AG04449 (cell line): ENCODE measurements at places on chromosomes 11 and 22.

- no peak for DNase-seq
These were observed 42.0 kb downstream of the SGSM3 start for GRCh38 chr22:40412441-40412840.

GRCh38 chr11:44351006-44351660, 41.2 kb upstream of the ALX4 start:
- no peak for DNase-seq

GRCh38 chr22:43216738-43217137, 29.8 kb upstream of the TTLL12 start:
- no peak for DNase-seq

- peak; percentile 38 for DNase-seq
These were observed 49.9 kb downstream of the STIM1 start for GRCh38 chr11:3905080-3905953.

DNA sequence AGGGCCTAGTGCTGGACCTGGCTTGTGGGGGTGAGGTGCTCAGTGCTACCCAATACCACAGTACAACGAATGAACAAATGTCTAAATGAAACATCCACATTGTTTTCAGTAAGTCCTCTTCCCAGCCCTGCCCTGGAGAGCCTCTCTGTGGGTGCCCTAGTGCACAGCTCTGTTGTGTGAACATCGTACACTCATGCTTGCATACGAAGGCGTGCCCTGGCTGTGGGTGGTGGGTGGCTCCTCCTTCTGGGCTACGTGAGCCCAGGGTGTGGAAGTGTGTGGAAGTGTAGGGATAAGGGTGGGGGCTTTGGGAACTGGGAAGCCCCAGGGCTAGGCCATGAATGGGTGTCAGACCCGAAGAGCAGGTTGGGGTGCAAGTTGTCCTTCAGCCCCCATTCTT, 592 bp upstream of the NLRX1 start:
- DNase-seq, result no peak

- no peak for DNase-seq
These were observed 4.4 kb downstream of the CAT start for GRCh38 chr11:34443136-34443535.

- no peak for DNase-seq
These were observed 97.6 kb downstream of the EMSY start for GRCh38 chr11:76542436-76542835.

- DNase-seq, result no peak
These were observed 11.0 kb upstream of the CERK start for GRCh38 chr22:46748908-46749675.

DNA sequence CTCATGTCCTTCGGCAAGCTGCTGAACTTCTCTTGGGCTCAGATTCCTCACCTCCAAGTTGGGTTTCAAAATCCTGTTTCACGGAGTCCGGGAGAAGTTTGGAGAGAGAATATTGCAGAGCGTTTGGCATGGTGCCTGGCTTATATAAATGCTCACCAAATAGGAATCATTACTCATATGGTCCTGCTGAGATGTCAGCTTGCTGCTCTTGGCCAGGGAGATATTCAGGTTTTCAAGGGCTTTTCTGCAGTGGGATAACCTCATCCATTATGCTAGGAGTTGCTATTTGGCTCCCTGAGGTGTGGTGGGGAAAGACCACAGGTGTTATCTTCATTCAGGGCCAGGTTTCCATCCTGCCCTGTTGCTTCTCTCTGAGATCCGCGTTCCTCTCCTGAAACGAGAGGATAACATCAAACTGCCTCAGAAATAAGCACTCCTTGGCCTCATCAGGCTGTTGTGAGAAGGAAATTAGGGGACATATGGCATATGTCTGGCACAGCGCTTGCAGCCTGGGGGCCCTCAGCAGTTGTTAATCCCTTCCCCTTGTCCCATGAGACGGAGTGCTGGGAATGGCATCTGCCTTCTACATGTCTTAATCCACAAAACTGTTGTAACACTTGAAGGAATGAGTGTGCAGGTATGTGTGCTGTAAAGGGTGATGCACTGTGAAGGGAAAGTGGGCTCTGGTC, 29.9 kb upstream of the ACER3 start:
- DNase-seq, result no peak

- no peak for DNase-seq
These were observed 104.8 kb downstream of the PRR5L start for GRCh38 chr11:36400766-36401455.

GRCh38 chr11:67632175-67632981, 2.6 kb upstream of the NUDT8 start:
- DNase-seq, result no peak

DNA sequence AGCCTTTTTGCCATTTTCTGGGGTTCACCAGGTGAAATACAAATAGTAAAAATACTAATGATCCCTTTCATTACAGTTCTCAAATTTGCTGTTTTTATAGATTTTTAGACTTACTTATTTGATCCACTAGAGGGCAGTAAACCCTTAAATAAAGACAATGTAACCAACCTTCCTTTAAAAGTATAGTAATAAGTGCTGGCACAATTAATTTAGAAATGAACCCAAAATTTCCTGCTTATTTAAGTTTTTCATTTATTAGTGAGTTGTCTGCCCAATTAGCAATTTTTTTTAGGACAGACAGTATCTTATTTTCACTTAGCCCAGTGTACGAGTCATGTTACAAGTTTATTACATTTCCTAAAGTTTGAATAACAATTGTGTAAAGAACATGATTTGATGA, 4.7 kb downstream of the DDIAS start:
- DNase-seq, result no peak

DNA sequence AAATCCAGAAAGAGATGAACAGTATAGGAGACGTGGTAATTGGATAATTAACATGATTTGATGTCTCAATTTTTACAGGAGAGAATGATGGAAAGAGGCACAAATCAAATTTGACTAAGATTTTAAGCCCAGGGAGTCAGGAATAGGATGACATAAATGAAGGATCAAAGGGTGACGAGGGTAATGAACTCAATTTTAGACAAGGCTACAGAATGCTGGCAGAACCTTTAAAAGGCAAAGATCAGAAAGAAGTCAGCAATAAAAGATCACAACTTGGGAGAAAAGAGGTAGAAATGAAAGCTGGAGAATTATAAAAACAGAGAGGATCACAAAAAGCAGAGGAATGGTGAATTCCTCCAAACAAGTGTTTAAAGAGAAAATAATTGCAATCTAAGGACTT, 13.0 kb upstream of the OR8A1 start:
- DNase-seq, result no peak

GRCh38 chr11:44079376-44079775, 13.3 kb downstream of the ACCS start:
- no peak for DNase-seq

GRCh38 chr11:103928802-103929161, 107.7 kb upstream of the DDI1 start:
- DNase-seq, result no peak

- DNase-seq, result no peak
These were observed 18.5 kb downstream of the NUMA1 start for GRCh38 chr11:72061739-72062396.

GRCh38 chr11:65593518-65594414, 1.8 kb downstream of the KCNK7 start:
- no peak for DNase-seq

DNA sequence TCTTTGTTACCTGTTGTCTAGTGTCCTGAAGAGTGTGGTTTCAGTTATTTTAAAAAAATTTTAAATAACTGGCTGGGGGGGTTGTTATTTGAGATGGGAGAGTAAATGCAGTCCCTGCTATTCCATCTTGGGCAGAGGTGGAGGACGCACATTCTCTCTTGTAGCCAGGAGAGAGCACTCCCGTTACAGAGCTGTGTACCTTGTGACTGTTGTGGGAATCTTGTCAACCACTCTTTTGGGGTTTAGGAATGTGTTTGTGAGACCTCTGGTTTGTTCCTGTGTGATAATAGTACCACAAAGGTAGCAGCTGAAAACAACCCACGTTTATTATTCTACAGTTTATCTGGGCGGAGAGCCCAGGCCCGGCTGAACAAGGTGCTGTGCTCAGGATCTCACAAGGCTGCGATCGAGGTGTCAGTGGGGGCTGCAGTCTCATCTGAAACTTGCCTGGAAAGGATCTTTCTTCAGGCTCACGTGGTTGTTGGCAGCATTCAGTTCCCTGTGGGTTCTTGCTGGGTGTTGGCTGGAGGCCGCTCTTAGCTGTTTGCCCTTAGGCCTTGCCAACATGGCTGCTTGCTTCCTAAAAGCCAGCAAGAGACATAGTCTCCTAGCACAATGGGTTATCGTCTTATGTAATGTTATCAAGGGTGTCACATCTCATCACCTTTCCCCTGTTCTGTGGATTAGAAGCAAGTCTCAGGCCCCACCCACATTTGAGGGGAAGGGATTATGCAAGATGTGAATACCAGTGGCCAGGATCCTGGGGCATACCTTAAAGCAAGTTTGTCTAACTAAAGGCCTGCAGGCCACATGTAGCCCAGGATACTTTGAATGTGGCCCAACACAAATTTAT, 20.6 kb downstream of the IGHMBP2 start:
- no peak for DNase-seq

DNA sequence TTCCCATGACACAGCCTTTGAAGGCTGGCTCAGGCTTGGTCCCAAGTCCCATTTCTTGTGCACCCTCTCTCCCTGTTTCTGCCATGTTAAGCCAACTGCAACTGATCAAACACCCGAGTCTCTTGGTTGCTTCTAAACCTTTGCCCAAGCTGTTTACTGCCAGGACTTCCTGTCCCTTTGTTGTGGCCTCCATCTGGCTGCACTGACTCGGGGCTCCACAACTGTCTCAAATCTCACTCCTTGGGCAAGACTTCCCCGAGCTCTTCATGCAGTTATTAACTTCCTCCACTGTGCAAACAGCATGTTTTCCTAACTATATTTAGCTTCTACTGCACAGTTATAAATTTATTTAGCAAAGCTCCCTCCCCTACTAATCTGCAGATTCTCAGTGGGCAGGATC, 4.3 kb downstream of the VPREB1 start:
- DNase-seq, result no peak

GRCh38 chr11:111718436-111718835, 47.8 kb downstream of the PPP2R1B start:
- DNase-seq, result no peak

GRCh38 chr11:10273738-10274137, 20.3 kb downstream of the SBF2 start:
- no peak for DNase-seq

- DNase-seq, result no peak
These were observed 4.5 kb upstream of the JAML start for GRCh38 chr11:118229274-118229847.

GRCh38 chr11:87740968-87741367, 434.3 kb downstream of the RAB38 start:
- no peak for DNase-seq

GRCh38 chr11:129528296-129528695, 152.6 kb downstream of the BARX2 start:
- no peak for DNase-seq

DNA sequence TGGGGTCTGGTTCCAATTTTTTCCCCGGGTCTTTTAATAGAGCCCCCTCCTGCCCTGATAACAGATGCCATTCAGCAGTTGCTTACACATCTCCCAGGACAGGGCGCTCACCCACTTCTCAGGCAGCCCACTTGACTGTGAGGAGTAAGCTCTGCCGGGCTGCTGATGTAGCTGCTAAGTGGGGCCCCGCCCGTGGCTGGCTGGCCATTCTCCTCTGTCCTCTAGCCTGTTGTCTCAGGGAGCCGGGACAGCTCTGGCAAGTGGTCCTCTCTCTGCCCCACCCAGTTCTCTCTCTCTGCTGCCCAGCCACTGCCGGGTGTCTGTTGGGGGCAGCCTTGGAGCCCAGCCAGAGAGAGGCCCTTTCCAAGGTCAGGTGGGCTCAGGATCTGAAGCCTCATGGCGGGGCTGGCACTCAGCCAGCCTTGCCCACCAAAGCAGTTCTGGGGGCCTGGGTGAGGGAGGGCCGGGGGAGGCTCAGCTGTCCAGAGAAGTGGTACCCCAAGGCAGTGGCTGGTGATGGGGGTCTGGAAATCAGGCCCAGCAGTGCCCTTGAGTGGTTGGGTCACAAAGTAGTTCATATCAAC, 8.9 kb downstream of the KCNJ4 start:
- no peak for DNase-seq

GRCh38 chr11:45673441-45673840, 8.0 kb upstream of the CHST1 start:
- DNase-seq, result no peak

GRCh38 chr11:29255401-29255800, 761.4 kb downstream of the KCNA4 start:
- DNase-seq, result no peak

- DNase-seq, result peak; percentile 58
These were observed 1.2 kb upstream of the ARHGEF12 start for GRCh38 chr11:120334894-120335462.

GRCh38 chr22:33352768-33353167, 294.6 kb upstream of the SYN3 start:
- no peak for DNase-seq

DNA sequence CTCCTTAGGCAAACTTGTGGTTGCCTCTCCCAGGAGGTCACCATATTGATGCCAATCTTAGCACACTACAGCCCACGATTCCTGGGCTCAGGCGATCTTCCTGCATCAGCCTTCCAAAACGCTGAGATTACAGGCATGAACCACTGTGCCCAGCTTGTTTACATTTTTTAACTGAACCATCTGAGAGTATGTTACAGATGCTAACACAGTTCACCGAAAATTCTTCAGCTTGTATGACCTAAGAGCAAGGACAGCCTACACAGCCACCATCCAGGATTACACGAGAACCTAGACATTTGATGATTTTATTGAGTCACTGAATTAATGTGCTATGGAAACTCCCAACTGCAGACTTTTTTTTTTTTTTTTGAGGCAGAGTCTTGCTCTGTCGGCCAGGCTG, 5.8 kb upstream of the LGALS1 start:
- DNase-seq, result no peak

DNA sequence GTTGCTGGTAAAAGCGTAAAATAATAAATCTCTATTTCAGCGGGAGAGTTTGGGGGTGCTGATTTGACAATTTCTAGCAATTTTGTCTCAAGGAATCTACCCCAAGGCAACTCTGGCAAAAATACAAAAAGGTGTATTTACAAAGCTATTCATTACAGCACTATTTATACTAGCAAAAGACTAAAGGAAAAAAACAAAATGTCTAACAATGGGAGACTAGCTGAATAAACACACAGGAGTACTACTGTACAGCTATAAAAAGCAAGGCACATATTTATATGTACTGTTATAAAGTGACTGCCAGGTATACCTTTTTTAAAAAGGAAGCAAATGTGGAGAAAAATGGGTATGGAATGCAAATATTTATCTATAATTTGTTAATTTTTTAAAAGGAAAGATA, 32.7 kb downstream of the SLC35F2 start:
- no peak for DNase-seq

GRCh38 chr22:22111267-22111751, 128.7 kb upstream of the TOP3B start:
- peak; percentile 17 for DNase-seq

DNA sequence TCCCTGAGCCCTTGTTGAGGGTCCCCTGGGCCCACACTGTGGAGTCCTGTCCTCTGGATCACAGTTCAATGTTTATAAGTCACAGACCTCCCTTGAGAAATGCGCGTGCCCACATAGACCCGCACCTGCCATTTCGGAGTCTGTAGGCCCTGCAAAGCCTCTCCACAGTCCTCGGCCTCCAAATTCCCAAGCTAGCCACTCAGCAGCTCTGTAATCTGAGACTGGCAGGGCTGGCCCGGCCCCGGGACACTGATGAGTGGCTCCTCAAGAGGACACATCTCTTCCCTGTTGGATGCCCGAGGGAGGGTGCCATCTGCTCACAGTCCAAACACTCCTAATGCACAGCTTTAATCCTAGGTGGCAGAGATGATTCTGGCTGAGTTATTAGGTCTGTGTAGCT, 39.1 kb downstream of the B3GAT1 start:
- no peak for DNase-seq
